Activated CD4-positive, alpha-beta T cell treated with anti-CD3 and anti-CD28 coated beads, Interleukin-2, amount 50 U/mL, for 48 hours (primary cell): ENCODE measurements at places on chromosomes 3 and 15.

DNA sequence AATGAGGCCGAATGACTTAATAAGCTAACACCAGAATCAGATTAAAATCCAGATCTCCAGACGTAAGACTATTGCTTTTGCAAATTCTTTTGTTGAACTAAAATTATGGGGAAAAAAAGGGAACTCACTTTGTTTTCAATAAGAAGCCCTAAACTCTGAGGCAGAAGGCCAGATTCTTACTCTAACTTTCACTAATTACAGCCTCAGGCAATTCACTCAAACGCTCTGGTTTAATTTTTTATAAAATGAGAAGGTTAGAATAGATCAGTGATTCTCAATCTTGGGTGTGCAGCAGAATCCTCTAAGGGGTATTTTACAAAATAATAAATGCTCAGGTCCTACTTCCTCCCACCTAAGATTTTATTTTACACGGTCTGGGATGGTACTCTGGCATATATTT is 38.1 kb downstream of the C3orf70 start:
- DNase-seq, result no peak

DNA sequence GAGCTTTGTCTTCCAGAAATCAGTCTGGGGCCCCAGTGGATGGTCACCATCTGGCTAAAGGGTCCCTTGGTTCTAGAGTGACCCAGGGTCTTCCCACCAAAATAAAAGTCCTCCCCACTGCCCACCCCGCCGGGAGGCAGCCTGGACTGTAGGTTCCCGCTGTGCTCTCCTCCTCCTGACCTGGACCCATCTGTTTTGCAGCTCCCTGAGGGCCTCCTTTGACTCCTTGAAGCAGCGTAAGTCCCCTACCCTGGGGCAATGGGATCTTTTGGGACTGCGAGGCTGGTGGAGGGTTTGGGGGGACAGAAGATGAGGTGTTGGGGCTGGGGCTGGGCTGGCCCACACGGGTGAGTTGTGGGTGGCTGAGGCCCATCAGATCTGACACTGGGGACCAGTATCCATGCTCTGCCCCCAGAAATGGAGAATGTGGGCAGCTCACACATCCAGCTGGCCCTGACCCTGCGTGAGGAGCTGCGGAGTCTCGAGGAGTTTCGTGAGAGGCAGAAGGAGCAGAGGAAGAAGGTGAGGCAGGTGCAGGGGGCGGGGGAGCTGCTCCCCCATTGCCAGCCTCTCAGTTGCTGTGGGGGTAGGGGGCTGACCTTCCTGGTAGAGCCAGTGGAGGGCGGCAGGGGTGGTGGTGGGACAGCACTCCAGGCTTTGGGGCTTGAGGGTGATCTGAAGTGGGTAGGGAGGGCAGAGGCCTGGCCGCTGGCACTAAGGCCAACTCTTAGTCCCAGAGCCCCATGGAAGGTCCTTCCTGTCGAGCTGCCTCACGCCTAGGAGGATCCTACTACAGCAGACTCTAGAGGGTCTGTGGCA is 30.4 kb downstream of the PSTPIP1 start:
- DNase-seq, result no peak

DNA sequence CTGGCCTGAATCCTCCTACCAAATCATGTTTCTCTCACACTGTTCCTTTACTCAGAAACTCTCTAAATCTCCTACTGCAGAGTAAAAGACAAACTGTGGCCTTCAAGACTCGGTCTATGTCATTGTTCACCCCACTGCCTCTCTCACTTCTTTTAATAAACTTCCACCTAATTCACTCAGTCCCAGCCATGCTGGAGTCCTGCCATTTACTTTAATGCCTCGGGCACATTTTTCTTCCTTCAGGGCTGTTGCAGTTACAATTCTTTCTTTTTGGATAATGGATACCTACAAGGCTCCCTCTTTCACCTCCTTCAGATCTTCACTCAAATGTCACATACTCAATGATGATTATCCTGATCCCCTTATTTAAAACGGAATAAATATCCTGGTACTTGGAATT is 955.6 kb downstream of the ROBO1 start:
- no peak for DNase-seq

GRCh38 chr3:58801541-58801940 is 135.0 kb upstream of the FAM3D start:
- no peak for DNase-seq

- no peak for DNase-seq
These were observed 44.8 kb downstream of the CMTM8 start for GRCh38 chr3:32283304-32283703.
